ENCODE measurements at places on chromosomes 6 and 20. TPM values are rescaled to one million over a fixed set of nuclear protein-coding genes. Genes with fewer than 3 reads are reported as not detected.

Gene TRERF1
- total RNA-seq: 4.0 TPM

Gene FKBP1C
- total RNA-seq: 1.7 TPM

DNA sequence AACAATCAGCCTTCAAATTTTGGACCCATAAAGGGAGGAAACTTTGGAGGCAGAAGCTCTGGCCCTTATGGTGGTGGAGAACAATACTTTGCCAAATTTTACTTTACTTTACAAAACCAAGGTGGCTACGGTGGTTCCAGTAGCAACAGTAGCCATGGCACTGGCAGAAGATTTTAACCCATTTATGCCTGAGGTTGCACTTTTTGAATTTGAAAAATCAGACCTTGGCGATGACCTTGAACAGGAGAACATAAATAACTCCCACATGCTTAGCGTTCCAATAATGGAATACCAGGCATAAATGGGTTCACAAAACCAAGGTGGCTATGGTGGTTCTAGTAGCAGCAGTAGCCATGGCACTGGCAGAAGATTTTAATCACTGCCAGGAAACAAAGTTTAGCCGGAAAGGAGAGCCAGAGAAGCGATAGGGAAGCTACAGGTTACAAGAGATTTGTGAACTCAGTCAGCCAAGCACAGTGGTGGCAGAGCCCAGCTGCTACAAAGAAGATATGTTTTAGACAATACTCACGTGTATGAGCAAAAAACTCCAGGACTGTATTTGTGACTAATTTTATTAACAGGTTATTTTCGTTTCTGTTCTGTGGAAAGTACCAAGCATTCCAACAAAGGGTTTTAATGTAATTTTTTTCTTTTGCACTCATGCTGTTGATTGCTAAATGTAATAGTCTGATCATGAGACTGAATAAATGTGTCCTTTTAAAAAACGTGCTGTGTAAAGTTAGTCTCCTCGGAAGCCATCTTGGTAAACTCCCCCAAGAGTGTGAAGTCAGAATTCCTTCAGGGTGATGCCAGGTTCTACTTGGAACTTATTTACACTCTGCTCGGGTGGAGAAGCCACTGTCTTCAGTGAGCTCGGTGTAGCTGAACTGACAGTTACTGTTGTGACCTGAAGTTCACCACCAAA lies 6.7 kb downstream of the SFT2D1 start:
- no peak for DNase-seq

DNA sequence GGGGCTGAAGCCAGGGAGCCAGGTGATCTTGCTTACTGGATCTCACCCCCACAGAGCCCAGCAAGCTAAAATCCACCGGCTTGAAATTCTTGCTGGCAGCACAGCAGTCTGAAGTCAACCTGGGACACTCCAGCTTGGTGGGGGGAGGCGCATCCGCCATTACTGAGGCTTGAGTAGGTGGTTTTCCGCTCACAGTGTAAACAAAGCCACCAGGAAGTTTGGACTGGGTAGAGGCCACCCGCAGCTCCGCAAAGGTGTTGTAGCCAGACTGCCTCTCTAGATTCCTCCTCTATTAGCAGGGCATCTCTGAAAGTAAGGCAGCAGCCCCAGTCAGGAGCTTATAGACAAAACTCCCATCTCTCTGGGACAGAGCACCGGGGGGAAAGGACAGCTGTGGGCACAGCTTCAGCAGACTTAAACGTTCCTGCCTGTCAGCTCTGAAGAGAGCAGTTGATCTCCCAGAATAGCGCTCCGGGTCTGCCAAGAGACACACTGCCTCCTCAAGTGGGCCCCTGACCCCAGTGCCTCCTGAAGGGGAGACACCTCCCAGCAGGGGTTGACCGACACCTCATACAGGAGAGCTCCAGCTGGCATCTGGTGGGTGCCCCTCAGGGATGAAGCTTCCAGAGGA lies 206.3 kb upstream of the KHDRBS2 start:
- DNase-seq: no peak

DNA sequence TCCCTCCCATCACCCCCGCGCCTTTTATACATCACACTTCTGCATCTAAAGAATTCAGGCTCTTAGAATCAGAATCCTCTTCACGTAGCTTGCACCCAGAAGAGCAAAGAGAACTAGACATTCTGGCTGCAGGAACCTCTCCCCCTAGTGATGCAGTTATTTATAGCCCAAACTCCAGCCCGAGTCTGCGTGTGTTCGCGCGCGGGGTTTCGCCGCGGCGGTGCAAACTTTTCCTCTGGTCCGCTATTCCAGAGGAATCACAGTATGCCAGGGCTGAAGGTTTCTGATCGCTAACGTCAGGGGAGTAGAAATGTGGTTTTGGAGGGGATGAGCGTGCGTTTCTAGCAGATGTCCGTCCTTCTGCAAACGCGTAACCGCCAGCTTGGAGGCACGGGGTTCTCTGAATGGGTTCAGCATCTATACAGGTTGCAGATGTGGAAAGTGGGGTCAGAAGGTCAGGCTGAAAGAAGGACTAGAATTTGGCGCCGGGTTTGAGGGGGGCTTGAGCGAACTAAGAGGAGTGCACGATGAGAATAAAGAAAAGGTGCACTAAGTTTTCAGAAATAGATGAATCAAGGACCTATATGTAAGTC lies 1.8 kb downstream of the EPHA7 start:
- no peak for DNase-seq

DNA sequence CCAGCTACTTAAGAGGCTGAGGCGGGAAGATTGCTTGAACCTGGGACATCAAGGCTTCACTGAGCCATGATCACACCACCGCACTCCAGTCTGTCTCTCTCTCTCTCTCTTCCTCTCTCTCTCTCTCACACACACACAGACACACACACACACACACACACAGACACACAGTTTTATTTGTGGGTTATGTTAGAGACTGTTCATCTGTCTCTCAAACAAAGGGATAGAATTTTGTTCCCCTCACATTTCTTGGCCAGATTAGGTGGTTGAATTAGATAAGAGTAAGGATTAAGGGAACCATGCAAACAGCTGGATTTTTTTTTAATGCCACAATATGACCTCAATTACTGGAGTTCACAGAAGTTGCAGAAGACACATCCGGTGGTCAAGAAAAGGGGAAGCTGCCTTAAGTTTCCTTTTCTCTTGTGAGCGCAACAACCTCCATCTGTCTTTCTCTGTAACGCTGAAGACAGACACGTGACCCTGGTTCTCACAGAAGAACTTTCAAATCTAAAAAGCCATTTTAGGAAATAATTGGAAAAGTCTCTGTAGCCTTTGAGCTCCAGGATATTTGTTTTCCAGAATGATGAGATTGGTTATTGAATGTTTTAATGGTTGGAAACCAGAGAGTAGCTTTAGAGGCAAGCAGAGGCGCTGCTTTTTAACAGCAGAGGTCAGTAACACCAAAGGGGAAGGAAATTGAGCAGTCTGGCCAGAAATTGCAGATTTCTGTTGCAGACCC lies 32.9 kb upstream of the LGSN start:
- DNase-seq: peak; percentile 27

GRCh38 chr6:75368151-75368779 lies 83.7 kb upstream of the TMEM30A start:
- DNase-seq: no peak

DNA sequence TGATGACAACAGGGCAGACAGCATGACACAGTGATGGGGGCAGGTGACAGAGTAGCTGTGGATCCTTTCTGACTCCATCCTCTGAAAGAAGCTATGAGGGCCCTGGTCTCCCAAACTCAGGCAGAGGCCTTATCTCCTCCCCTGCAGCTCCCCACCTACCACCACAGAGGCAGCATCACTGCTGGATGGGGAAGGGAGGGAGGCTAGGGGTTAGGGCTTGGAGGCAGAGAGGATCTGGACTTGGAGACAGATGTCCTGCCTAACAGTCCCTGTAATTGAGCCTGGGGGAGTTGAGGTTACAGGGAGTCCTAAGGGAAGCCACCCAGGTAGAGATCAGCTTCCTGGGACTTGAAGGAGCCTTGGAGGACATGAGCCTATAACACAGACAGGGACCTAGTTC lies 37.9 kb downstream of the FAM110A start:
- DNase-seq: no peak

Gene TREM1
- 2.0 TPM for total RNA-seq

- DNase-seq: no peak
These were observed 44.0 kb downstream of the SRPK1 start for GRCh38 chr6:35876902-35877301.

All from RPMI7951 (cell line).